ENCODE measurements at places on chromosomes 13 and 19. TPM values are rescaled to one million over a fixed set of nuclear protein-coding genes. Genes with fewer than 3 reads are reported as not detected.
A peak's percentile ranks its signal among the peaks of the same experiment; 100 is the strongest.

- no peak for DNase-seq
These were observed 737.5 kb upstream of the SLITRK5 start for GRCh38 chr13:86933676-86934075.

DNA sequence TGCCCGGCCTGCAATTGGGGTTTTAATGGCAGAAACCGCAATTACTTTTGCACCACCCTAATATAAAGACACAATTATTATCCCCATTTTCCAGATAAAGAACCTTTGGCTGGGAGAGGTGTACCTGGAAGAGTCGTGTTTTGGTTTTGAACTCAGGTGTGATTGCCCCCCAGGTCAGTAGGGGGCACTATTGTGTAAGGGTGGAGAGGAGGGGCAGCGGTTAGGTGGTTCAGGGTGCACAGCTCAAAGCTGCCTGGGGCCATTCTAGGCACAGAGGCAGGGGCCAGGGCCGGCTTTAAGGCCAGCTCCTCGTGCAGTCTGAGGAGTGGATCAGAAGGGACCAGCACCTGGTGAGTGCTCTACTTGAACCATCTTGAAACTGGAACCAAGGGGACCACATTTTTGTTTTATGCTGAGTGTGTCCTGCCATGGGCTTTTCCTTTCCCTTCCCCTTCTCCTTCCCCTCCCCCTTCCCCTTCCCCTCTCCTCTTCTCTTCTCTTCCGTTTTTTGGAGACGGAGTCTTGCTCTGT lies 5.8 kb upstream of the FCGRT start:
- DNase-seq: peak; percentile 84

GRCh38 chr19:33440682-33441081 lies 67.2 kb downstream of the CEBPG start:
- no peak for DNase-seq

DNA sequence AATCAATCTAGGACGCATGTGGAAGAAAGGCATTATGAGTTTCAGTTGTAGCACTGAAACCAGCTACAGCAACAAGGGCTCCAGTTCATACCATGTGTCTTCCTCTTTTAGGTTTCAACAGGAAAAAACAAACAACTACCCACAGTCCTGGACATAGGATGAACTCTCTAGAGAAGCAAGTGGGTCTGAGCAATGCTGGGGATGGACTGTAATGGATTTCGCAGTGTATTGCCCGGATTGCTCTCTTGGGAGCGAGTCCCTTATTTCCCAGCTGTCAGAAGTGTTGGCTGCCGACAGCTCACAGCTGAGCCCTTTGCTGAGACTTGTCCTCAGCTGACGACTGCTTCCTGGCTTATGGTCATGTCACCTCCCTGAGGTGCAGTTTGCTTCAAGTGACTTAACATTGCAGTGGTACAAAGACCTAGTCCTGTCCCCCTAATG lies 12.1 kb upstream of the MYCBP2 start:
- no peak for DNase-seq

GRCh38 chr13:27524981-27525975 lies 74.9 kb upstream of the MTIF3 start:
- DNase-seq: no peak

DNA sequence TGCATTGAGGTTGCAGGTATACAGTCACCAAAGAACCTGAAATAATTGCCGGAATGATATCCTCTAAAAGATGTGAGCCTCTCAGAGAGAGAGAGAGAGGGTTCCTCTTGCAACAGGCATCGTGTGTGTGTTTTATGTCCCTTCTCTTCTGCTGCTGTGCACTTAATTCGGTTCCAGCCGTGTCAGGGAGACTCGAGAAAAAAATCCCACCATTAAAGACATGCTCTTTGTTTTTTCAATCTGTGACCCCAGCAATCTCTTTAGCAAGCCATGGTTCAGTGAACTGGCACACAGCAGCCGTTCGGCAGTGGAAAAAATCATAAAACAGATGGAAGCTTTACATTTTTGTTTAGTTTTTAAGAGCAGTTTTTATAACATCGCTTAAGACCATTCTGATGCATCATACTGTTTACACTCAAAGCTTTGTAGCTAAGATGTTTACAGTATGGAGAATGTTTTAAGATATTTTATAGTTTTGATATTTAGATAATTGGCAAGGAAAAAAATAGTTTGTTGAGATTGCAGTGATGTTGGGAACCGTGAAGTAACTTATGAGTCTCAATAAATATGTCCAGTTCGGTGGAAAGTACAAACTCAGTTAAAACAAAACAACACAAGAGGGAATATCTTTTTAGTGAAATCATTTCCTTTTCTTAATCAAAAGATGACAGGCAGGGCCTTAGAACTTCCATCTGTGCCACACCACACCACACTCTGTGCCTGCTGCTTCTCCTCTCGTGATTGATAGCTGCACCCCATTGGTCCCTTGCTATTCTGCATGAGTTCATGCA lies 31.2 kb upstream of the ZNF536 start:
- DNase-seq: peak; percentile 58

- peak; percentile 60 for DNase-seq
These were observed 880 bp downstream of the SWSAP1 start for GRCh38 chr19:11375143-11375948.

- DNase-seq: no peak
These were observed 167.2 kb downstream of the FGF14 start for GRCh38 chr13:102234618-102235017.

Gene C13orf42
- not detected for polyA plus RNA-seq

DNA sequence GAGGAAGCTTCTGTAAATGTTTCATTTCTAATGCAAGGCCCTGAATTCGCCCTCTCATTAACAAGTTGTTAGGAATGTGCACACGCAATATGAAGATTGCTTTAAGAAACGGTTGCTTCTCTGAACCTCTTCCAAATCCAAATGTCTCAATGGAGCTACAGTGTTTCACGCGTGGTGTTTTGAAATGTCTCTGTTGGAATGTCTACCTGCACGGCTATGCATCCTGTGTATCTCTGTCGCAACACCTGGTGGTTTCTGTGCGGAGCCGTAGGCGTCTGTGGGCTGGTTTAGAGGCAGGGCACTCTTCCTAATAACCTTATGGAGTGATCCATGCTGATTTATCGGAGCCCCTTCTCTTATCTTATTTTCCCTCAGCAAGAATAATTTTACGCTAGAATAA lies 1584.2 kb upstream of the SLC10A2 start:
- no peak for DNase-seq

GRCh38 chr19:13118424-13119193 lies 545 bp downstream of the NACC1 start:
- peak; percentile 83 for DNase-seq

DNA sequence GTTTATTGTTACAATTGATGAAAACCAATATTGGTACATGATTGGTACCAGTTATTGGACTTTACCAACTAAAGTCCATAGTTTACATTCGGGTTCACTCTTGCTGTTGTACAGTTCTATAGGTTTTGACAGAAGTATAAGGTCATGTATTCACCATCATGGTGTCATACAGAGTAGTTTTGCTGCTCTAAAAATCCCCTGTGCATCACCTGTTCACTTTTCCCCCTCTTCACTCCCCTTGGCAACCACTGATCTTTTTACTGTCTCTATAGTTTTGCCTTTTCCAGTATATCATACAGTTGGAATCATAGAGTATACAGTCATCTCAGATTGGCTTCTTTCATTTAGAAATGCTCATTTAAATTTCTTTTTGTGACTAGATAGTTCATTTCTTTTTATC lies 51.2 kb upstream of the MED4 start:
- DNase-seq: no peak

- DNase-seq: no peak
These were observed 50.9 kb upstream of the C13orf46 start for GRCh38 chr13:114024603-114025404.

DNA sequence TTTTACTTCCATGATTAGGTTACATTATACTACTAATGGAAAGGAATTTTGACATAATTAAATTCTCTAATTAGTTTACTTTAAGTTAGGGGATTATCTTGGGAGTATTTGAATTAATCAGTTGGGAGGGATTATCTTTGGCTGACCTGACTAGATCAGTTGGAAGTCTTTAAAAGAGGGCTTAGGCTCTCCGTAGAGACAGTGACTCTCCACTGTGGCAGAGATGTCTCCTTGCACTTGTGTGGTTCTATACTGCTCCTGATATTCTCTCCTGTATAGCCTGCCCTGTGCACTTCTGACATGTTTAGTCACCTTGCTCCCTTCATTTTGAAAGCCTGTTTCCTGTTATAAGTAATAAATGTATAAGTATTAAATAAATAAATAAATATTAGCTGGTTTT lies 1612.3 kb upstream of the PRR20A start:
- no peak for DNase-seq

Gene ZNF441
- 5.5 TPM for polyA plus RNA-seq

Measured in SK-N-SH (cell line).